ENCODE measurements at places on chromosomes 2 and 18.

GRCh38 chr2:74768401-74768914, 65.5 kb upstream of the HK2 start:
- DNase-seq: no peak

GRCh38 chr2:40103163-40103562, 324.1 kb upstream of the THUMPD2 start:
- DNase-seq: no peak

- DNase-seq: no peak
These were observed 1057.1 kb upstream of the CRIM1 start for GRCh38 chr2:35298493-35298892.

DNA sequence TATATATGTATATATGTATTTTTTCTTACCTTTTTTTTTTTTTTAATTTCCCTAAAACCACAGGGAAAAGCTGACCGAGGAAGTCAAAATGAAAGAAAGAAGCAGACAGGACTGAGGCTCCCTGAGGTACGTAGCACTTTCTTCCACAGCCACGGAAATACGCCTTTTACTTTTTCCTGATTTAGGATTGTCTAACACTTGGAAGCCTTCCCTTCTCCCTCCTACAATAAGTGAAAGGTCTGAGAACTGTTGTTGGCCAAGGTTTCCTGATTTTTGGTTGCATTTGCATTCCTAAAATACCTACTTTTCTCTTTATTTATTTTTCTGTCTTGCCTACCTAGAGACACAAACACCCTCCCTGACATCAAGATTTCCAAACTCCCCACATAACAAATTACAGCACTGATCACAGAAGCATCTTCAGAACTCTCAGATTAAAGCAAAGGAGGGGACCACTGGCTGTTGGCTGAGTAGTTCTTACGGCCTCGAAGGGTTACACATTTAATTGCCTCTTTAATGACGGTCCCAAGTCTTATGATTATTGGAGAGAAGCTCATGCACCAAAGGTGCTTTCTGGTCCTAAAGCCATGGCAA, 778.5 kb upstream of the FANCL start:
- DNase-seq: no peak

- DNase-seq: no peak
These were observed 104.5 kb downstream of the DGKD start for GRCh38 chr2:233458826-233459225.

GRCh38 chr2:185108588-185108987, 510.3 kb downstream of the ZNF804A start:
- DNase-seq: no peak

GRCh38 chr2:104444889-104445288, 409.0 kb upstream of the POU3F3 start:
- no peak for DNase-seq
